ENCODE measurements at places on chromosomes 3 and 15.

DNA sequence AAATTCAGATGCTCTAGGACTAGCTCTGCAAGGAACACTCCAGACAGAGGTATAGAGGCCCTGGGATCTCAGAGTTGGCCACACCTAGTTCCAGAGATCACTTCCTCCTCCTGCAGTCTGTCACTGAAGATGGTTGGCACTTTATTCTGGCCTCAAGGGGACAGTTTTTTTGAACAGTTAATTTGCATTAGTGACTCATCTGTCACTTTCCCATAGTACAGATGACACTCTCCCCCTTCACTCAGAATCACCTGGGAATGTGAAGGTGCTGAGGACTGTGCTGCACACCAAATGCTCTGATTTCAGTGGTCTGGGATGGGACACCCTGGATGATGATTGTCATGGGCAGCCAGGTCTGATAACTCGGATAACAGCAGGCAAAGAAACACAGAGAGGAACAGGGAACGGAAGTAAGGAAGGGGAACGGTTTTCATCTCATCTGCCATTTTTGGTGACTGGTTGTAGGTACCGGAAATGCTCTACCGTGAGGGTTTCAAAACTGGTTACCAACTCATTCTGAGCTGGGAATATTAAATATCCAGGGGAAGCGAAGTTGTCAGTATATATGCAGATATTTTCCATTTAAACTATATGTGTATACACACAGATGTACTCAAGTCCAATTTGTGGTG, 232.5 kb upstream of the ST8SIA2 start:
- no peak for DNase-seq

DNA sequence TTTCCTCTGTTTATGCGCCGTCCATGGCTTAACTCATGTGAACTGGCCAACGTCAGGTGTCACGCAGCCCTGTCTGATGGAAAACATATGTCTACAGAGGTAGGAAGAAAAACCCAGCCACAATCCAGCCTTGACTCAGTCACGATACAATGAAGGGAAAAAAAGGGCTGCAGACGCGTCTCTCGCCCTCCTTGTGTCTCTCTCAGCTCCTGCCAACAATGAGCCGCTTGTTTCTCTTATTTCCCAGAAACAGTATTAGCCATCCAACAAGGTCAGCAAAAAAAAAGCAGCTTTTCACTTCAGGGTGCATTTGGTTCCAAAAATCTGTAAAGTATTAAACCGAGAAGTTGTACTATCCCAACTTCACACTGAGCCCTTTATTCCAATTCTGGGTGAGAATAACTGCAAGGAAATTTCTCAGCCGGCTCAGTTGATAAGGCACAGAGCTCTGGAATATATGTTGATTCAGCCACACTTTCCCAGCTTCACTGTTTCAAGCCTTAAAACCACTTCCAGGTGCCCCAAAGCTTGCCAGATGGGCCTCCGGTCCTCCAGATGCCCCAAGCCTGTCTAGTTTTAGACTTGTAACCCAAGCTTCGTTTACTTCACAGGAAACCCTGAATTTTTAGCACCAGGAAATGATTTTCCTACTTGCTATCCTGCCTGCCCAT, 79.4 kb downstream of the TM4SF4 start:
- DNase-seq = peak; percentile 60

DNA sequence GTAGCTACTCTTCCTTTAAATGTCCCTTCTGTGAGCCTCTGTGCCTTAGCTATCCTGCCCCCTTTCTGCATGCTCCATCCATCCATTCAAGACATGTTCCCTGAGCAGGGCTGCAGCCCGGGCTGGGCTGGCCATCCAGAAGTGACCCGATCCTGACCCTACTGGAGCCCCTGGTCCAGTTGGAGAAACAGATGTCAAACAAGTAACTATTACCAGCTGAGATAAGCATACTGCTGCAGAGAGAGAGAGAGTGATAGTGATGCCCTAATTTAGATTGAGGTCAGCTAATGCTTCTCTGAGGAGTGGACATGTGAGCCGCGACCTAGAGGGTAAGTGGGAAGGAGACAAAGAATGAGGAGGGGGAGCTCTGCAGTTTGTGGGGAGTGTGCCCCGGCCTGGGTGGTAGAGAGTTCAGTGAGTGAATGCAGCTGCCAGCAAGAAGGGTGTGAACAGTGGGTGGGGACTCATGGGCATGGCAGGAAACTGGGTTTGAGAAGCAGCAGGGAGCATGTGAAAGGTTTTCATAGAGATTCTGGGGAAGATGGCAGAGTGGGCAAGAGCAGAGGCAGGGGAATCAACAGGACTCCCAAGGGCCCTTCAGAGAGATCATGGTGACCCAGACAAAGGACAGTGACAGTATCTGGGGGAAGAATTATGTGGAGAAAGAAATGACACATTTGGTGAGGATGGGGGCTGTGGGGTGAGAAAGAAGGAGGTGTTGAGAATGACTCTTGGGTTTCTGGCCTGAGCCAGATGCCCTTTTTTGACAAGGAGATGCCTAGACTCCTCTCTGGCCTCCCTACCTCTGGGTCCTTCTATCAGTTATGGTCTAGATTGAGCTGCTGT, 44.9 kb downstream of the CHCHD6 start:
- no peak for DNase-seq

DNA sequence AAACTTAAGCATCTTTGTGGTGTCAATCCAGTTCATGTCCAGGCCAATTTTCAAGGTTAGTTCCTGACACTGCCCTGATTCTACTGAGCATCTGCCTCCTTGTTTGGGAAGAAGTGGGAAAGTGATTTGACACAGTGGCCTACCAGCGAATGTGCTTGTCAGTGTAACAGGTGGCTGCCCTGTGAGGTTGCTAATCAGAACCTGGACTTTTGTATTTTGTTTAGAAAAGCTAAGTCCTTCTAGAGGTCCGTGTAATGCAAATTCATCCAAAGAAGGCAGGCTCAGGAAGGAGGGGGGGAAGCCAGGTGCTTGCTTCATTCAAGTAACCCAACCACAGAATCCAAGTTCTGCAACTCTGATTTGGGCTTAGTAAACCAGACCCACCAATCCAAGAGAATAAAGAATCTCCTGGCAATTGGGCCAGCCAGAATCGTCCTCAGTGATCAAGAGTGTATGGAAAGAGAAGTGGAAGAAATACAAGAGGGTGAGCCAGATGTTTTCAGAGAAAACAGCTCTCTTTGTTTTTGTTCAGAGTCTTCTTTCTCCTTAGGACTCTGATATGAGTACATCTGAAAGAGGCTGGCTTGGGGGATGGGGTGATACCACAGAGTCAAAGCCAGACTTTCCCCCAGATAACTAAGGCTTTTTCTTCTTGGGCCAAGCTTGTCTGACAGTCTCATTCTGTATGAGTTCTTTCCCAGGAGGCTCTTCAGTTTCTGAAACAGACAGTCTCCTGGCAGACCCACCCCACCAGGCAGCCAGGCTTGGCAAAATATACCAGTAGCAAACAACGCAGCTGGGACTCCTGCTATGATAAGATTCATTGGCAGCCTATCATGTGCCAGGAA, 508.9 kb upstream of the TBL1XR1 start:
- peak; percentile 82 for DNase-seq

DNA sequence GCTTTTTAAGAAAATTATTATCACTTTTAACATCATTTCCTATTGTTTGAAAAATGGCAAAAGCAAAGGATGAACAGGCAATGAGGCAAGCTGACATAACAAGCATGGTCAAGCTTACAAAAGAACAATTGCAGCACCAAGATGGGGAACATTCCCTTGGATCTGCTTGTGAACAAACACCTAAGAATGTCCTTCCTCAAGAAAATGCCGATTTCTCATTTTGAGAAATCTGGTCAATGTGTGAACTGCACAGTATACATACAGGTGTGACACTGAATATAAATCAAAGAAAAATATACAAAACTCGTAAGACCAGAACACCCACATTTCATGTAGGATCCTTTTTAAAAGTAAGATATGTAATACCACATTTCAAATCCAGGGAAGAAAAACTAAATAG, 58.9 kb downstream of the LRRFIP2 start:
- DNase-seq = no peak

DNA sequence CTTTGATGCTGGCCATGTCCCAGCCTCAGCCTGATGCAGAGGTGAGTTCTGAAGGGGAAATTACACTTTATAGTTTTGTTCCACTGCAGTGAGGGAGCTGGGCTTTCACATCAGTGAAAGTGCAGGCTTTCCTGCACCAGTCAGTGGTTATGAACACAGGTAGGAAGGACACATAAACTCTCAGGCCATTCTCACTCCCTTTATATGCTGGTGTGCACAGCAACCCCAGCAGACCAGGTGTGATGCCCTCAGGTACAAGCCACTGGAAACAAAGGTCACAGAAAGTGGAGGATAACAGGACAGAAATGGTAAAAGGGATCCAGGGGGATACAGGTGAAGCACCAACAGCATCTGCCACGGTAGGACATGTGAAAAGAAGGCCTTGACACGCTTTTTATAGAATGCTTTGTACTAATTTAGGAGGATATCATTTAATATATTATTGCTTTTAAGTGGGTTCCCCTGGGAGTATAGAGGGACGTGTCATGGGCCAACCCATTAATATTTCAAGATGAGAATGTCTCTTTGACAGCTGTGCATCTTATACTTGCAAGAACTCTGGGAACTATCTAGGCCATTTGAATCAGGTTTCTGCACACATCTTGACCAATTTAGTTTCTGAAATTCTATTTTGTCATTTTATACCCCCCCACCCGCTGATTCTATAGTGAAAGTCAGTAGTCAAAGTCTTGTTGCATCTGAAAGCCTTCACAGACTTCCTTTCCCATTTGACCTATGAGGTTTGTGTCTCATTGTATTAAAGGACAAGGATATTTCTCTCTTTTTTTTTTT, 25.0 kb upstream of the BLM start:
- no peak for DNase-seq

DNA sequence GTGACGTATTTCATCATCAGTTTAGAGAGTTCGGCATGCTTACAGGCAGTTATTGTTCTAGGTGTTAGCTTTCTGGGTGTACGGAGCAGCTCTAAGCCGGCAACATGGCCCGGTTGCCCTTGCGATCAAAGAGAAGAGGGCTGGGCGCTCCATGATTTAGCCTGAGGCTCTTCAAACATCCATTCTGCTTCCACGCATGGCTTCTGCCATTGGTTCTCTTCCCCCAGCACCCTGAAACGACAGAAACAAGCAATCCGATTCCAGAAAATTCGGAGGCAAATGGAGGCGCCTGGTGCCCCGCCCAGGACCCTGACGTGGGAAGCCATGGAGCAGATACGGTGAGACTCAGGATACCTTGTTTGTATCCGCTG, 574 bp downstream of the NGRN start:
- peak; percentile 36 for DNase-seq

DNA sequence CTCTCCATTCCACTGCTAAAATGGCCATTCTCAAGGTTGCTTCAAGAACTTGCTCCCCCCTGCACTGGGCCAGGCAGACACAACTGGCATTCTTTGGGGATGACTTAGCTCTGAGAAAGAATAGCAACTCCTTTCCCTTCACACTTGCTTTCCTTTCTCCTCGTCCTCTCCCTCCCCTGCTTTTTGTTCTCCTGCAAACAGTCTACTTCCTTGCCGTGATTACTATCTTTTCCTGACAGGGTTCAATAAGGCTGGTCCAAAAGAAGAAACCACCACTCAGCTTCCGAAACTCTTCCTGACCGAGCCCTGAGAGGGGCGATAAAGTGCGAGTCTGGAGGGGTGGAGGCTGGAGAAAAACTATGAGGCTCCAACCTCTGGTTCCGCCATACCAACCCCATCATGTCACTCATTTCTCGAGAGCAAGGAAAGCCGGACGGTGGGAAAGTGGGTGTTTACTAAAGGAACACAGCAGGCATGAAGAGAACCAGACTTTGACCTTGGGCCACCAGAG, 5.0 kb downstream of the AMOTL2 start:
- peak; percentile 55 for DNase-seq

- DNase-seq = peak; percentile 87
Observed at GRCh38 chr3:107198581-107199181, 178.6 kb upstream of the CCDC54 start.

DNA sequence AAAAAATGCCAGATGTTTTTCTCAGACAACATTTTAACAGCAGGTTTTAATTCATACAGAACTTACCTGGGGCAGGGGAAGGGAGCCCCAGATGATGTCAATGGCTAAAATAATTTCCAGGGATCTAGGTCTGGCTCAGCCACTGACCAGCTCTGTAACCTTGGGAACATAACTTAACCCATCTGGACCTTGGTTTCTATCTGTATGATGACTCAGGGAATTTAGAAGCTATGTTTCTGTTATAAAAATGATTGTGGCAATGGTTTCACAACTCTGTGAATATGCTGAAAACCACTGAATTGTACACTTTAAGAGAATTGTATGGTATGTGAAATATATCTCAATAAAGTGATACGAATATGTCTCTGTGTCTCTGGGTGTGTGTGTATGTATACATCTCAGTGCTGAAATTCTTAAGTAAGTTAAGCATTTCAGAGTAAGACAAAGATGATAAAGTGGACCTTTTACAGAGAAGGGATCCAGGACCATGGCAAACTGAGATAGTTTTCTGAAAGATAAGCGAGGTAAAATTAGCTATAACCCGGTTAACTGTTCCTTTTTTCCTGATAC, 2.9 kb downstream of the SH3GL3 start:
- DNase-seq = no peak

DNA sequence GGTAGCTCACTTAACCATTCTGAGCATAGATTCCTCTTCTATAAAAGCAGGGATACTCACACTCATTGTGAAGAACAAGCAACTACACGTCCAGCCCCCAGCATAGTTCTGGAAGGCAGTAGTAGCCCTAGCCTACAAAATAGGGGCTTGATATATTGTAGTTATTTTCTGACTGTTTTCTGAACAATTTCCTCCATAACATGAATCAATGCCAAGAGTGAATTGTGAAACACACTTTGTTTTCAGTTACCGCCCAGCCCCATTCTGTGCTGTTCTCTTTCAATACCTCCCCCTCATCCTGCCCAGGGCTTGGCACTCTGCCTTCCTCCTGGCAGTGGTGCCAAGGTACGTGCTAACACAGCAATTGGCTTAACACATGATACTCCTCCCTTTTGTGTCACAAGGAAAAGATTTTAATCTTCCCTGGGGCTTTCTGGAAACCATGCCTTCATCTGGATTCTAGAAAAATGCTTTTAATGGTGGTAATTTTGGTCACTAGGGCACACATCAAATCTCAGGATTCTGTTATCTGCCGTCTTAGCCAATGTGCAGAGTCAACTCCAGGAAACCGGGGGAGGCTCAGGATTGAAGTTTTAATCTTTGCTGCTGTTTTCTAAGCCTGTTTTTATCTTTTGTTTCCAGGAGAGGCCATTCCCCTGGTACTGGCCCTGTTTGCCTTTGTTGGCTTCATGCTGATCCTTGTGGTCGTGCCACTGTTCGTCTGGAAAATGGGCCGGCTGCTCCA, 37.2 kb downstream of the IL20RB start:
- peak; percentile 89 for DNase-seq

DNA sequence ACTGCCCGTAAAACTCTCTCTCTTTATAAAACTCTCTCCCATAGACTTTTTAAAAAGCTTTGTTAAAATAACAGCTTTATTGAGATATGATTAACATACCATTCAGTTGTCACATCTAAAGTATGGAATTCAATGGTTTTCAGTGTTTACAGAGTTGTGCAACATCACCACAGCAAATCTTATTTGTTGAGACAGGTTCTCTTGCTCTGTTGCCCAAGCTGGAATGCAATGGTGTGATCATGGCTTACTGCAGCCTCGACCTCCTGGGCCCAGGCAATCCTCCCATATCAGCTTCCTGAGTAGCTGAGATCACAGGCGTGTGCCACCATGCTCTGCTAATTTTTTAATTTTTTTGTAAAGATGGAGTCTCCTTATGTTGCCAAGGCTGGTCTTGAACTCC, 35.9 kb upstream of the TRAK1 start:
- DNase-seq = no peak

GRCh38 chr3:157067114-157067513, 92.8 kb downstream of the CCNL1 start:
- no peak for DNase-seq

All from lung (tissue), 17 donors.